Hepatic stellate cell (primary cell): ENCODE measurements at places on chromosomes 5 and 9.

GRCh38 chr5:101943784-101944183 lies 352.3 kb downstream of the SLCO4C1 start:
- no peak for DNase-seq

GRCh38 chr9:110356639-110357395 lies 19.2 kb upstream of the TXNDC8 start:
- DNase-seq: no peak

DNA sequence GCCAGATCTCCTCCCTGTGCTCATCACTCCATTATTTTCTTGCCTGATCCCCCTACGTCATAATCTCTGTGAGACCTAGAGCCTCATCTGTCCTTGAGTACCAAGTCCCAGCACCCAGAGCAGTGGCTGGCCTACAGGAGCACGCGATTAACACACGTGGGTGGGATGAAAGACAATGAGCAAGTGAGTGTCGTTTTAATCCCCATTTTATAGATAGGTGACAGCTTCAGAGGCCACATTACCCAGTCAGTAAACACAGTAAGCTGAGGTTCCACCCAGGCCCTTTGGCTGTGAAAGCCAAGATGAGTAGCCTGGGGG lies 17.3 kb downstream of the TRUB2 start:
- DNase-seq: no peak

GRCh38 chr9:113618836-113619490 lies 155.4 kb downstream of the RGS3 start:
- DNase-seq: no peak

GRCh38 chr9:134320126-134320867 lies 6.0 kb upstream of the RXRA start:
- no peak for DNase-seq
